ENCODE measurements at places on chromosomes 6 and 20.

- DNase-seq, result no peak
Observed at GRCh38 chr6:154653385-154653784, 79.8 kb upstream of the SCAF8 start.

DNA sequence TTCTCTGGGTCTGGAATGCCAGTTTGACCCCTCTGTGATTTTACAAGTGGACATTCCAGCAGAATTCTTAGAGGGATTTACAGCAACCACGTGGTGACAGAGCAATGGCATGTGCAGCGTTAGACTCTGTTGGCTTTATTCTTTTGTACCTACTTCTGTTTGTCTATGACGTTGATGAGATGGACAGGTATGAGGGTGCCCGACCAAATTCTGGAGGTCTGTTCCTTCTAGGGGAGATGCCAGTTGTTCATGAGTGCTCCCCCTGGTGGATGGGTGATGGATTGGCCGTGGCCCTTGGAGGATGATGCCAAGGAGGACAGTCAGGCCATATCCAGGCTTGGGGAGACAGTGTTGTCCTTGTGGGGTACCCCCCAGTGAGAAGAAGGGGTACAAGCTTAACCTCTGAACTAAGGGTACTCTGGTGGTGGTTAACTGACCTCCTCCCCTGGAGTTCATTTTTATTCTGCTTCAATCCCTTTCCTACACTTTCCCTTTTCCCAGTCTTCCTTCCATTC, 198.6 kb downstream of the DTNBP1 start:
- DNase-seq, result no peak

- DNase-seq, result no peak
Observed at GRCh38 chr20:31605902-31606803, 1.1 kb downstream of the ID1 start.

DNA sequence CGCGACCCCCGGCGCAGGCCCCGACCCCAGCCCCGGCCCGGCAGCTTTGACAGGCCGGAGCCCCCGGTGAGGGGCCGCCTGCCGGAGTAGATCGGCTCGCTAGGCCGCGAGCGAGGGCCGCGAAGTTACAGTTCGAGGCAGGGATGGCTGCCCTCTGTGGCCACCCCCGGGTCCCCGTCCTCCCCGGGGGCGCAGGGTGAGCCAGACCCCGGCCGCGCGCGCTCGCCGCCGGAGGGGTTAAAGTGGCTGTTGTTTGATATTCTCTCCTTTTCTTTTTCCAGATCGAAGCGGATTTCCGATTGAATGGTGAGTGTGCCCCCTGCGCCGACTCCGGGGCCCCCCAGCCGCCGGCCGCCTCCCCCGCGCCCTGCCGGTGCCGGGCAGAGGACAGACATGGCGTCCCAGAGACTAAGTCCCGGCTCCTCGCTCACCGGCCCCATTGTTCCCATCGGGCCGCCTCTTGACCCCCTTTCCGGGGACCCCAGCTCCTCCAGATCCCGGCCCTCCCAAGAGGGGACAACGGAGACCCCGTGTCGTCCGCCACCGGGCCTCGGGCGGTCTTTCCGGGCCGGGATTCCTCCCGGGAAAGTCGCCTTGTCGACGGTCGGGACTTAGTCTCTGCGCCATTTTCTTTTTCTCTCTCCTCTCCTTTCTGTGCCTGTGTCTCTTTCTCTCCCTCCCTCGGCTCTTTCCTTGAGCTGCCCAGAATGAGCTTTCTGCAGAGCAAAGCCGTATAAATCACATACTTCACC, 704 bp downstream of the TOP1 start:
- no peak for DNase-seq

- no peak for DNase-seq
Observed at GRCh38 chr6:139486476-139486799, 112.0 kb upstream of the CITED2 start.

- DNase-seq, result no peak
Observed at GRCh38 chr20:3510110-3510509, 39.3 kb downstream of the ATRN start.

GRCh38 chr6:163226181-163226835, 188.2 kb upstream of the QKI start:
- no peak for DNase-seq

DNA sequence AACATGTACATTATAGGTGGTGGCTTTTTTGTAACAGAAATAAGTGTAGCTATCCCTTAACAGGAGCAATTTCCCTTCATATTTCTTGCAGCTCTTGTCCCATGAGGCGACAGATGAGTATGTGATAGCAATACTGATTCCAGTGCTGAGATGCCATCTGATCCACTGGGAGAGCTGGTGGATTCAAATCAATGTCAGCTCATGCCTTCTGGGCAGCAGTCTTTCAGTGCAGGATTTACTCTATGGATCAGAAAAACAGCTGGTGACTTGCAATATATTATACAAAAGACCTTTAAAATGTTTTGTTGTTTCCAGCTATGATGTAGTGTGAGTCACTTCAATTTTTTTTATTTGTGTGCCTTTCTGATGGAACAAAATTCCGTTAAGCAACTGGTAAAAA, 259.9 kb upstream of the SASH1 start:
- no peak for DNase-seq

- DNase-seq, result peak; percentile 72
Observed at GRCh38 chr20:4064144-4064909, 49.0 kb upstream of the RNF24 start.

- DNase-seq, result no peak
Observed at GRCh38 chr6:145506565-145506964, 228.8 kb downstream of the EPM2A start.

- no peak for DNase-seq
Observed at GRCh38 chr20:1334761-1335160, 5.8 kb upstream of the SDCBP2 start.

DNA sequence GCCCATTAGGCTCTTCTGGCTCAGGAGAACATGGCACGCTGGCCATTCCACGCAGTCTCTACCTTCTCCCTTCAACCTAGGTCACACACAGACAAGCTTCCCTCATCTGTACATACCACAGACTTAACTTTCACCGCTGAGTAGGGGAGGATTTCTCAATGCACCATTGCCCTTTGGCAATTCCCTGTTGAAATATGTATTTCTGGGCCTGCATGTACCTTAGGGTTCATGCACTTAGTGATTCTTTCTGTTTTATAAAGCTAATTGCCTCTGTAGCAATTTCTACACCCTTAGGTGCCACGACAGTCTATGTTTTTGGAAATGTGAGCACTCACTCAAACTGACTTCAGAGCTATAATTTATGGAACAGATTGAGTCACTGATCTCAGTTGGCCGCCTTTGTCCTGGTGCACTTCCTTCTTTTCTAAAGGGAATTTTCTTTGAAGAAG, 253.8 kb upstream of the PRDM1 start:
- no peak for DNase-seq

DNA sequence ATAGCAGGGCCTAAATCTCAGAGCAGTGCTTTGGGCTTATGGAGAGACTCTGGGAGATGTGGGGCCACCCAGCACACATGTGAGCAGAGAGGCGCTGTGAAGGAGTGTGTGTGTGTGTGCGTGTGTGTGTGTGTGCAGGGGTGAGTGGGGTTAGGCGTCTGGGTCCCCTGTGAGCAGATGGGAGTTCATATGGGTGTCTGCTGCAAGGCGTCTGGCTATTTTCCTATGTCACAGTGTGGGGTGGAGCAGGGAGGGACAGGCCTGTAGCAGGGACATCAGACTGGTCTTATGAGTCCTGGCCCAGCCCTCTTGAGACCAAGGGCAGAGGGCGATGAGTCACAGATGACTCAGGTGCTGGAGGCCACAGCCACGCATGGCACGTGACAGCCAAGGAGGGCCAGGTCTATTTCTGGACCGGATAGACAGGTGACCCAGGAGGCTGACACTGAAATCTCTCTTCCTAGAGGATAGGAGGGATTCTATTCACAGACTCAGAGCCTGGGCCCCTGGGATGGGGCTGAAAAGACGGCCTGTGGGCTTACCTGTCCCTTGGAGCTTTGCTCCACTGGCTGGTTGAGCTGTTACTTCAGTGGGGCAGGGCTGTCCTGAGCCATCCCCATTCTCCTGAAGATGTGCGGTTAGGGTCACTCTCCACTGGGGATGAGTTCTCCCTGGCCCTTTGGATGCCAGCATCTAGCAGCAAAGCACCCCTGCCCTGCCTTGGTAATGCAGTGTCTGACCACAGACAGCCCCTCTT, 28.9 kb downstream of the VEGFA start:
- no peak for DNase-seq

GRCh38 chr20:7893014-7893730, 47.1 kb downstream of the HAO1 start:
- DNase-seq, result no peak

DNA sequence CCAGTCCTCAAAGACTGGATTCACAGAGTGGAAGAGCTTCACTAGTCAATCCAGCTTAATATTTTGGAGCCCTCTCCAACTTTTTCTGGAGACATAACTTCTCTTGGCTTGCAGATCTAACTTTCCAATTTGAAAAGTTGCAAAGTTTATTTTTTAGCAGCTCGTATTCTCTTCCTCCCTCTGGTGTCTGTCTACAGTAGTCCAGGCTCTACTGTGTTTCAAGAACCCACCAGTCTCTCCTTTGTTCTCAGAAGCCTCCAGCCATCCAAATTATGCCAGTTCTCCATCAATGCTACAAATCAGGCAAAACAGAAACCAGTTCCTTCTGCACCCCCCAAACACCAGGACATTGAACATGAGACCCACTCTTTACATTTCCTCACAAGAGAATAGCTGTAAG, 376.1 kb upstream of the OPRM1 start:
- DNase-seq, result no peak

DNA sequence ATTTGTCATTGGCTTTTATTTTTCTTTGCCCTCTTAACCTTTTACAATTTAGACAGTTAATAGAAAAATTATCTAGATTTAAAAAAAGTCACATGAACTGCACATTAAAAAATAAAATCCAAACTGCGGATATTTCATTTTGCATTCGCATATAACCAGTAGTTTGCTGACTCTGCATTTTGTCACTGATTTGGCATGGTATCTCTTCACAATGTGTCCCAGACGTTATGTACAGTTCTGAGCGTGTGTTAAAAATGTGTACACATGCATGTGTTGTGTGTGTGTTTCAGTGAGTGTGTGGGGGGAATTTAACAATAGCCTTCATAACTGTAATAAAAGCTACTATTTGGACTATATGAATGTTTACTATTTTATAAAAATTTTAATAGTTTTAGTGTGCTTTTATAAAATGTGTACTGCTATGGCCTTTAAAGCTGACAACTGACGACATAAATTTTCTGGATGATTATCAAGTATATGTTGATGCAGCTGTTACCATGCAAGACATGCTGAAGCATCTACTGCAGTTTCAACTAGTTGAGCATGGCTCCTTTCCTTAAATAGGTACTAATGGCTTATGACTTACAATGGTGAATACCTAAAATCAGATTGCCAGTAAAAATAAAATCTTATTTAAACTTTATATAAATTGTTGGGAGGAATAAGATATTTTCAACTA, 67.7 kb downstream of the HMGCLL1 start:
- no peak for DNase-seq

DNA sequence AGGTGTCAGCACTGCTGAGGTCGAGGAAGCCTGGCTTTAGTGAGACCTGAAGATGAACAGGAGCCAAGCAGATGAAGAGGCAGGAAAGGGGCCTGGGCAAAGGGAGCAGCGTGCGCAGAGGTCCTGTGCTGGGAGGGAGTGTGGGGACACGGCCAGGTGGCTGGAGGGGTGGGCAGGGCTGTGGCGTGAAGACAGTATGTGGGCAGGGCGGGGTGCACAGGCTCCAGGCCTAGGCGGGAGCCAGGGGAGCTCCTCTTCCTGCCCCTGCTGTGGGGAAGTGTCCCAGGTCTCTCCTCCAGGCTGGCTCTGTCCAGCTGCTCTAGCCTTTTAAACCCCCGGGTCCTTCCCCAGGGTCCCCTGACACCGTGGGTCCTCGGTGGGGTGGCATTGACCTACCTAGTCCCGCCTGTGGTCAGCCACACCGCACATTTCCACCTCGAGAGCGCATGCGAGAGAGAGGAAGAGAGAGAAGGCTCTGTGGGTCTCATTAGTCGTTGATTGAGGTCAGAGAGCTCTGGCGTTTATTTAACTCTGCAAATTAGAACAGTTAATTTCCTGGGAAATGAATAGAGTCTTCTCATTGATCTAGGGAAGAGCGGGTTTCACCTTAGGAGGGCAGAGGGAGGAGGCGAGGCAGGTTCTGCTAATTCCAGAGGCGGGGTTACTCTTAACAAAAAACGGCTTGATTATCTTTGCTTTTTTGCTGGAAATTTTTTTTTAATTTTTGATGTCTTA, 68.8 kb downstream of the CDH4 start:
- DNase-seq, result no peak

DNA sequence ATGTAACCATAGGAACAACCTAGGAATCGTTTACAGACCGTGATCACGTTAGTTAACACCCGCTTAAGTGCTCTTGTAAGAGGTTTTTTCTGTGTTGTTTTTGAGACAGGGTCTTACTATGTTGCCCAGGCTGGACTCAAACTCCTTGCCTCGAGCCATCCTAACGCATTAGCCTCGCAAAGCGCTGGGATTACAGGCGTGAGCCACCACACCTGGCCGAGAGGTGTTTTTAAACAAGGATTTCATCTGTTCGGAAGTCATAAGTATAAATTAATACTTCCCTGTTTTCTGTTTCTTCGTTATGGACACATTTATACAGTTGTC, 727 bp downstream of the MRS2 start:
- DNase-seq, result no peak

DNA sequence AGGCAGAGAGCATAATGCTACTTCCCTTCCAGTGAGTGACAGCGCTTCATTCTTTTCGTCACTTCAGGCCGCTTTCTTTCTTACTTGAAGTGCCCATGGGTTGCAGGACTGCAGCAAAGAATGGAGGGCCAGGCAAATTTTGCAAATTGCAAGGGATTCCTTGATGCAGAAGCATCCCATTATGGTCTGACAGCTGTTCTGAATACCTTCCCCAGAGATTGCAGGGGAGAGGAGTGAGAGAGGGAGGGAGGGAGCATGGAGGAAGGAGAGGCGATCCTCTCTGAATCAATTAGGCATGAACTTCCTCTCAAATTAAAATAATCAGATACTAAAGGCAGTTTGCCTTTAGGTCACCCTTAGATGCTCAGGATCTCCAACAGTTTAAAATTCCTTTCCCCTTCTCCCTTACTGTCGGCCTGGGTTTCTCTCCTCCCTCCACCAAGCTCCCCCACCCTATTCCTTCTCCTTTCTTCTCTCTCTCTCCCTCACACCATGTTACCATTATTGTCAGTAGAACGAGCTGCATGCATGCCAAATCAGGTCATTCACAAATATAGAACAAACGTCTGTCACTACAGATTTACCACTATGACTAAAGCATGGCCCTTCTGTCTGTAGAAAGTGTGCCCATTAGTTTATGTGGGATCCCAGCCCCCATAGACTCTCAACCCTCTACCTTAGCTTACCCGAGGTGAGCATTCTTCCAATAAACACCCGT, 289.2 kb downstream of the CD83 start:
- no peak for DNase-seq

DNA sequence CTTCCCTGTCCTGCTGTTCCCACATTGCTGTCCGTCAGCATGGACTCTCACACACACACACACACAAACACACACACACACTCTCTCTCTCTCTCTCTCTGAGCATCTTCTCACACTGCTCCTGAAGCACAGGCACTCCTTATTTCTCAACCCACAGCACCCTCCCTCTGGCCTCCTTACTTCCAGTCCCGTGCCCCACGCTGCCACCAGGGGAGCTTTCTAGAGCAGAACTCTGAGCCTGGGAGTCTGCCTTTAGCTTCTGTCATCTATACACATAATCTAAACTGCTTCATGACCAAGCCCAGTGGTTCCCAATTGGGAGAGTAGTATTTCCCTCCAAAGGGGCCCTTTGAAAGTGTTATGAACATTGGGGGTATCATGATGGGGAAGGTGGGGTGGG, 29.1 kb downstream of the HECA start:
- no peak for DNase-seq

GRCh38 chr6:13539572-13539971, 34.8 kb upstream of the SIRT5 start:
- no peak for DNase-seq

GRCh38 chr6:146191166-146191565, 162.3 kb downstream of the GRM1 start:
- no peak for DNase-seq
